Keratinocyte (primary cell): ENCODE measurements at places on chromosomes 4 and X.

DNA sequence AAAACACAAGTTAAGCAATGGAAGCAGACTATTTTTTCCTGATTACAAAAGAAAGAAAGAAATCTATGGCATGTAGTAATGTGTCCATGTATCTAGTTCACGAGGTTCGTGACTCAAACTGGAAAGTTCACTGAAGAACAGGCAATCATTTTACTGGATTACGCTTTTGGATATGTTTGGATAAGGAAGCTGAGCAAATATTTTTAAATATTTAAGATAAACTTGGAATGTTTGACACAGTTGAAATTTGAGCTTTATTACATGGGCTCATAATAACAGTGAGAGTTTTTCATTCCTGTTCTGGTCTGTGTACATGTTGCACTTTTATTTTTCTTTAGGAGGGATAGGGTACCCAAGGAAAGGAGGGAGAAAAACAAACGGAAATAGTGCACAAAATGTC is 244.2 kb upstream of the GK2 start:
- DNase-seq, result no peak

GRCh38 chr4:3317011-3317655 is 24.3 kb downstream of the RGS12 start:
- DNase-seq, result no peak

DNA sequence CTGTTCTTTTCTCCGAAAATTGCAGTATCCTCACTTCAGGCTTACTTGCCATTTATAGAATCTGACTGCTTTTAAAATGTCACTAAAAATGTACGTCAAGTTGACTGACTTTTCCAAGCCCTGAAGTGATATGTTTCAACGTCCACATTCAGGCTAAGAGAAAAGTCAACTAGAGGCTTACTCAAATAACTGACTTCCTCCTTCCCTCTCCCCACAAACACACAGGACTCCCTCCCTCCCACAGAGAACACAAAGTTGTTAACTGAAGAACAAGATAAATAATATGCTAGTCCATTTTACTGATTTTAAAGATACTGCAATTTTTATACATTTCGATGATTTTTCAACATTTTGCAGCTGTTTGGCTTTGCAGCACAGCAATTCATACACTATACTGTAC is 13.8 kb upstream of the CDKL2 start:
- DNase-seq, result no peak

DNA sequence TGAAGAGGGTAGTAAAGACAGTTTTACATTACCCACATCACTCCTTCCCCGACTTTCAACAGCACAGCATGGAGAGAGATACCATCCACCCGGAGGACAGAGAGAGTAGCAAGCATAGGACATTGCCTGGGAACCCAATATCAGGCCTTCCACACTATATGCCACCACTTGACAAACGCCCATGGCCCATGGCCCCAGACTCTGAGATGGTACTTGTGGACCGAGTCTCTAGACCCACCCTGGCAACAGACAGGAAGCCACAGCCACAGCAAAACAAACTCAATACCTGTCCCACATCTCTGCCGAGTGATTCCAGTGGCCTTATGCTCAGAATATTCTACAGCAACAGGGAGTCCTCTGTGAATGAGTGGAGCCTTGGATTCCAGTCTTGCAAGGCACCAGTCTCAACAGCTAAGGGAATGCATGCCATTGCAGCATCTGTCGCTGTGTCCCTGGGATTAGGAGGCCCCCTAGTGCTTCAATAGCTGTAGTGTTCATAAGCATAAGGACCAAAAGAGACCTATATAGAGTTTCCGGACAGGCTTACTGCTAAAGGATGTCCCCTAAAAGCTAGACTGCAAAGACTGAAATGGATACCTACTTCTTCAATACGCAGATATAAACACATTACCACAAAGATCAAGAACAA is 14.7 kb upstream of the CT55 start:
- DNase-seq, result no peak

DNA sequence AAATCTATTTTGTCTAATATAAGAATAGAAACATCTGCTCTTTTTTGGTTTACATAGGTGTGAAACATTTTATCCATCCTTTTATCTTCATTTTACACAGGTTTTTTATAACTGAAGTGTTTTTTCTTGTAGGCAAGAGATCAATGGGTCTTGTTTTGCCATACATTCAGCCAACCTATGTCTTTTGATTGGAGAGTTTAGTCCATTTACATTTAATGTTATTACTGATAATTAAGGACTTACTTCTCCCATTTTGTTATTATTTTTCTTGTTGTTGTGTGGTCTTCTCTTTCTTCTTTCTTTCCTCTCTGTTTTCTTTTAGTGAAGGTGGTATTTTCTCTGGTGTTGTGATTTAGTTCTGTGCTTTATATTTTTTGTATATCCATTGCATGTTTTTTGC is 785.3 kb downstream of the ARAP2 start:
- DNase-seq, result no peak

DNA sequence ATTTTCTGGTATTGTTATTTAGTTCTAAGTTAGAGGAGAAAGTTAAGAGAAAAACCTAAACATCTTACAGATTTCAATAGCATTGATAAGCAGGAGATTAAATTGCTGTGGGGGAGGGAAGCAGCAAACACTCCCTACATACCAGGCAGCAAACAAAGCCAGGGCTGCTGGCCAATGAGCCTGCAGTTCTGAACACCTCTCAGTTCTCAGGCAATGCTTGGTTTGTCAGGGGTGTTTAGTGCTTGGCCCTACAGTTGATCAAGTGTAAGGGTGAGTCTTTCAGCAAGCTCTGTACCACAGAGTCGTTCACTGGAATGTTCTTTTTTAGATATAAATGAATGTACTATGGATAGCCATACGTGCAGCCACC is 38.6 kb downstream of the EGFL6 start:
- no peak for DNase-seq

DNA sequence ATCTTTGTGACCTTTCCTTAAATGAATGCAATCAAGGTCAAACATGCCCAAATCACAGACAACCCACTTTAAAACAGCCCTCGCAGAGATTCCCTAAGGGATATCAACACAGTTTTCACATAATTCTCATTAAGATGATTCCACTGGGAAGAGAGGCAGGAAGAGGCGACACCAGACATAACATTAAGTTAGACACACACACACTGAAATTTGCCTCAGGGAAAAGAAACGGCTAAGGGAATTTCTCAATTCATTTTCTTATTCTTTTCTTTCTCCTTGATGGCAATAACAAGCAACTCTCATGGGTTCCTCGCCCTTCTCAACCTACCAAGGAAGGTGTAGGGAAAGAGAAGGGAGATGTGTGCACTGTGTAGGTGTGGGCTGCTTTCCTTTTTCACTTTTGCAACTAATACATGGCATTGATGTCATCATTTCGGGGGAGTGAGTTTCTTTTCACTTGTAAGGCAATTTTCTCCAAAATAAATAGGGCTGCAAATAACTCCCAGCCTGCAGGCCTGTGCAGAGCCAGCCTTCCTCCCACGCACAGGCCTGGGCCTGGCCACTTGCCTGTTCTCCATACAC is 41.4 kb downstream of the SOD3 start:
- DNase-seq, result no peak

GRCh38 chr4:186743261-186743660 is 19.6 kb upstream of the FAT1 start:
- no peak for DNase-seq

DNA sequence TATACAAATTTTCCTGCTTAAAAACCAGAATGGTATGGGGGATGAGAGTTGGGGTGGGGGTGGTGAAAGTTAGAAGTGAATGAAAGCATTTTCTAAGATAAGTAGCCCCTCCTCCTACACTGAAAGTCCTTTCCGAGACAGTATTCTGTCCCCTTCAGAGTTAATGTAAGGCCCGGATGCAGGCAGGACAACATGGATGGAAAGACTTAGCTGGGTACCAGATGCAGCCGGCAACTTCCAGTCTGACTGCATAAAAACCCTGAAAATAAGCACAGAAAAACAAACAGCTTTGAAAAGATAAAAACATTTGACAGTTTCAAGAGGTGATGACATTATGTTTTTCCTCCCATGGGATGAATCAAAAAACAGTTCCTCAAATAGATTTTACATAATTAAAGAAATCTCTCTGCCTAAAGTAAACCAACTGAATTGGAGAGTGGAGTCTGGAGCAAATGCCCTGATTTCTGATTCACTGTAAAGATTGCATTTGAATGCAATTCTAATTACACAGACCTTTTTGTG is 196.3 kb downstream of the GPAT3 start:
- no peak for DNase-seq

DNA sequence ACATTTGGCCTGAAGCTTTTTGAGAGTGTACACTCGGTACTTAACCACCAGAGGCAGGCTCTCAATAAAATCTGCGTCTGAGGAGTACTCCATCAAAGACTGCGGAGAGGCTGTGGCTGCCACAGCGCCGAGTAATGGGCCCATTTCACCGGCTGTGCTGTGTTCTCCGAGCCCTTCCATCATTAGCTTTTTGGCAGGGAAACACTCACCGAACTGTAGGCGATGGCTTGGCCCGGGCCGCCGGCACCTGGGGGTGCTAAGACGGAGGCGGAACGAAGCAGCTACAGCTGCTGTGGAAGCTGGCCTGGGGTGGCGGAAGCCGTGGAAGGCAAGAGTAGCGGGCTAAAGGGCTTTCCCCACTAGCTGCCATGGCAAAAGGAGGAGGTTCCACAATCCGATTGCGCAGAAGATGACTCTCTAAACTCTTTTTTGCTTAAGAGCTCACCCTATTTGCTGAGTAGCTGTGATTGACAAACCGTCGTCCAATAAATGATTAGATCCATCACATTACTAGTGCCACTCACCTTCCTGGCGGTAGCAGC is 48.5 kb upstream of the PABPC1L2A start:
- DNase-seq, result no peak

- no peak for DNase-seq
Observed at GRCh38 chr4:54587107-54587891, 70.5 kb upstream of the KIT start.

DNA sequence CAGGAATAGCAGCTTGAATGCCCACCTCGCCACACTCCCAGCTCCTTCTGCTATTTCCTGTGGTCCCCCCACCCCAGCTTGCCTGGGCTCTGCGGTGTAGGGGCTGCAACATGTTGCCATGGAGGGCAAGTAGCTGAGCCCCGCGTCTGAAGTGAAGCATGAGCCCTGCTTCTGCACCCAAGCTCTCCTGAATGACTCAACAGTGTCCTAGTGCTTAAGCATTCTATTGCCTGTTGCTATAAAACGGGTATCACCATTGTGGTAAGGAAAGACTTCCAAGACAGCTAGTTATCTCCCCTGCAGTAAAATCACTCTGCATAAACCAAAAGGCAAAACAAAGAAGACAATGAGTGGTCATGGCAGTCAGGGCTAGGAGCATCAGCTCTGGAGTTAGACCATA is 31.4 kb upstream of the SPATA4 start:
- no peak for DNase-seq

GRCh38 chr4:129246910-129247461 is 151.0 kb downstream of the C4orf33 start:
- DNase-seq, result no peak

GRCh38 chr4:16617435-16617834 is 281.0 kb downstream of the LDB2 start:
- DNase-seq, result no peak

DNA sequence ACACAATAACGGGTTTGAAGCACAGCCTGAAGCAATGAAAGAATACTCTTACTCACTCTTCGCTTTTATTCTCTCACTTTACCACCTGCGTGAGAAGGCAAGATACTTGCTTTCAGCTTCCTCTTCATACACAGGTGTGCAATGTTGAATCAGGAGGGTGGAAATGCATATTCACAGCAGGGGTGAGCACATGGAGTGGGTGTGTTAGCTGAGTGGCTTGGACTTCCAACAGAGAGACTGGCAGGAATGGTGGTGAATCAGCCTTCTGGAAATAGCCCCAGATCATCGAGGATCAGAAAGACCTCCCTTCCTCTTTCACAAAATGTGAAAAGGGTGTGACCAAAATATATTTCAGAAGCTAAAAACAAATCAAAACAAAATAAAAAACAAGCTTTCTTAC is 521.2 kb downstream of the STIM2 start:
- no peak for DNase-seq

GRCh38 chrX:116239944-116240840 is 69.6 kb downstream of the AGTR2 start:
- peak; percentile 2 for DNase-seq

DNA sequence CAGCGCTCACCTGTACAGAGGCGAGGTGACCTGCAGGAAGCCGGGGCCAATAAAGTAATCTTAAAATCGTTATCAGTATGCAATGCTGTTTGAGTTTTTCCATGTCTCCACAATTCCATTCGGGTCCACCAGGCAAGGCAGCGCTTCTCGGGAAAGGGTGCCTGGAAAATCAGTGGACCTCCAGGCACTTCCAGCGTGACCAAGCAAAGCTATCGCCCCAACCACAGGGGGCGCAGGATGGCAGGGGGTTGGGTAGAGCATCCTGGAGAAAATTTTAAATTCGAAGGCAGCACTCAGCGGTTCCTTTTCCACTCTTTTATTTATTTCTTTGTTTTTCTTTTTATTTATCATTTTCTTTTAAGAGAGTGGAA is 5.4 kb upstream of the SOX3 start:
- DNase-seq, result no peak

- DNase-seq, result no peak
Observed at GRCh38 chr4:24675721-24676389, 91.5 kb upstream of the DHX15 start.

GRCh38 chrX:19718642-19719041 is 168.8 kb downstream of the SH3KBP1 start:
- no peak for DNase-seq

- DNase-seq, result no peak
Observed at GRCh38 chr4:141311246-141312204, 90.8 kb downstream of the ZNF330 start.

DNA sequence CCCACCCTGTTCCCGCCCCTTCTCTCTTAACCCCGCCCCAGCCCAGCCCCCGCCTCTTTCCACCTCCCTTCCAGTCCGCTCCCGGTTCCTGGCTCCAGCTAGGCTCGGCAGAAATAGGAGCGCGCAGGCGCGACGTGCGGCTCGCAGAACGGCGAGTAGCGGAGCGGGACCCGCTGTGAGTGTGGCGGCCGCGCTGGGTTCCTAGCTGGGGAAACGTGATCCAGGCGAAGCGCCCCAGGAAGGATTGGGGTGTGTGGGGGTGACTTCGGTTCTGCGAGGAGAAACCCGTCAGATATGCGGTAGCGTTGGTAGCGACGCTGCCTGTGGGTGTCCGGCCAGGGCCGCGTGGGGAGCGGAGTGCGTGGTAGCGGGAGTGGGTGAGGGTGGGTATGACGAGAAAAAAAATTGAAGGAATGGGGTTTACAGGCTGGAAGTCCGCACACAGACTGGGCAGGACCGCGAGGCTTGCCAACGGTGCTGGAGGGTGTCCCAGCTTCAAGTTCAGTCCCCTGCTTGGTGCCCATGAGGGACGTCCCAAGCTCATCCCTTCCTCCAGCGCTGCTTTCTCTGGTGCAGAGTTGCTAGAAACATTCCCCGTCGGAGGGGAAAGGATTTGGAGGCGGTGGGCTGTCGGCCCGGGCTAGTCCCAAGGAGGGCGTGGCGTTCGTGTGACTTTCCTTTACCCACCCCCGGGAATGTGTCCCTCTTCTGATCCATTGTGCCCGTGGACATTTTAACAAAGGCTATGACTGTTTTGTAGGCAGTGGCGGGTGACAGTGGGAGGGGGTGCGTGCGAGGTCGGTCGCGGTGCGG is at the start of gene PRRG1:
PRRG1 (plus strand) TSS at position 144 of the 813 bp plus-strand sequence. CDS start 56,886 bp downstream, outside the sequence.
- DNase-seq, result no peak

GRCh38 chrX:87167841-87168240 is 349.8 kb upstream of the KLHL4 start:
- no peak for DNase-seq
